GM12864 (cell line): ENCODE measurements at places on chromosomes 6 and 20.

GRCh38 chr20:63074631-63075030 is 67.9 kb upstream of the BHLHE23 start:
- DNase-seq: no peak

- no peak for DNase-seq
These were observed 15.5 kb upstream of the CCND3 start for GRCh38 chr6:41957117-41957516.

DNA sequence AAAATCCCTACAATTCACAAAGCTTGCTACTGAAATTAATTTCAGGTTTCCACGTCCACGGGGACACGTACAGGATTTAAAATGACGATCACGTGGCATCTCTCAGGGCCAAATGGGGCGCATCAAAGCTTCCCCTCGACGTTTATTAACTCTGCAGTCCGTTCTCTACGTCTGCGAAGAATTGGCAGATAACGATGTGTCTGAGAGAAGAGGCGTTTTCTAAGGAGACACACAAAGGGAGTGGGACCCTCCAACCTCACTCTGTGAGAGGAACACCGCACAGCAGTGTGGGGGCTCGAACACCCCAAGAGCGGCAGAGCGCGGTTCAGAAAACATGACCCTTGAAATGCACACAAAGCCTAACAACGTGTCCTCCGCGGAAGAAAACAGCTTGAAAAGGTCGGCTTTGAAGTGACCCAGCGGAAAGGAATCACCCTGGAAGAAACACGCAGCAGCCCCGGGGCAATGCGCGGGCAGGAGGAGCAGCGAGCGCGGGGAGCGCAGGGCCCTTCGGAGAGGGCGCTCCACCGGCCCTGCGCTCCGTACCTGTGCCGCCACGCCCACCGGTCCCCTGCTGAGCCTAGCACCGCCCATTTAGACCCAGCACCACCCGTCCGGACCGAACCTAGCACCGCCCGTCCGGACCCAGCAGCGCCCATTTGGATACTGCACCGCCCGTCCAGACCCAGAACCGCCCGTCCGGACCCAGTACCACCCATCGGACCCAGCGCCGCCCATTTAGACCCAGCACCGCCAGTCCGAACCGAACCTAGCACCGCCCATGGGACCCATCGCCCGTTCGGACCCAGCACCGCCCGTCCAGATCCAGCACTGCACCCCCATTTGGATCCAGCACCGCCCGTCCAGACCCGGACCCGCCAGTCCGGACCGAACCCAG is 1.1 kb upstream of the AFDN start:
- DNase-seq: no peak

- DNase-seq: no peak
These were observed 697.0 kb upstream of the POU3F2 start for GRCh38 chr6:98137391-98137790.

GRCh38 chr6:53496797-53497375 is 48.0 kb downstream of the GCLC start:
- no peak for DNase-seq

DNA sequence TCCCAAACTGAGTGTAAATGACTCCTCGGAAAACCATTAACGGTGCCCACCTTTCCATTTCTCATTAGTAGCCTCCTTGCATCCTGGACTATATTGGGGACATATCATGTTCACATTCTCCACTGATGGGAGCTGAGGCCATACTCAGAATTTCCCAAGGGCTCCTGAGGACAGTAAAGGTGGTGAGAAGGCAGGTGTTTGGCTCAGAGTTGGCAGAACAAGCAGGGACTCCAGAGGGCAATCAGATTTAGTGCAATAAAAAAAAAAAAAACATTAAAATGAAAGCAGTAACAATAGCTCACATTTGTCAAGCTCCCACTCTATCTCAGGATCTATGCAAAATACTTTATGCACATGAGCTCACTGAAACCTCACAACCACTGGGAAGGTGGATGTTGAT is 401.4 kb downstream of the MAFB start:
- no peak for DNase-seq

- DNase-seq: no peak
These were observed 93.0 kb upstream of the CEP85L start for GRCh38 chr6:118744261-118744941.
